ENCODE measurements at places on chromosomes 11 and 22.

DNA sequence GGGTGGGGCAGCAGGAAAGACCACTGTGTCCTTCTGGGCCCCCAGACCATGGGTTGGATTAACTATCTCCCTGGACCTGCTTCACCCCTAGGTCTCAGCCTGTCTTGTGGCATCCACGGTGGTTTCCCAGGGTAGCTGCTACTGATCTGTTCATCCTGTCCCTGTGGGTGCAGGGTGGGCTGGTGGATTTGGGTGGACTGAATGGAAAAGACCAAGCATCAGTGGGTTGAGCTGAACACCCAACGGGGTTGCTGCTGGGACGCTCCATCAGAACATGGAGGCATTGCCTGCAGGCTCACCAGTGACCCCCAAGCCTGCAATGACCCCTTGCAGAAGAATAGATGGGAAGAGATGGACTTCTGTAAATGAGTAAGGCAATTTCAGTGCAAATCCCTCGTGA, 812.1 kb downstream of the TBC1D22A start:
- no peak for DNase-seq

GRCh38 chr11:132024587-132025295, 654.3 kb downstream of the NTM start:
- DNase-seq: no peak

GRCh38 chr11:126058105-126058874, 4.4 kb downstream of the CDON start:
- DNase-seq: no peak

- DNase-seq: no peak
These were observed 26.9 kb upstream of the GRAMD4 start for GRCh38 chr22:46593211-46593681.

DNA sequence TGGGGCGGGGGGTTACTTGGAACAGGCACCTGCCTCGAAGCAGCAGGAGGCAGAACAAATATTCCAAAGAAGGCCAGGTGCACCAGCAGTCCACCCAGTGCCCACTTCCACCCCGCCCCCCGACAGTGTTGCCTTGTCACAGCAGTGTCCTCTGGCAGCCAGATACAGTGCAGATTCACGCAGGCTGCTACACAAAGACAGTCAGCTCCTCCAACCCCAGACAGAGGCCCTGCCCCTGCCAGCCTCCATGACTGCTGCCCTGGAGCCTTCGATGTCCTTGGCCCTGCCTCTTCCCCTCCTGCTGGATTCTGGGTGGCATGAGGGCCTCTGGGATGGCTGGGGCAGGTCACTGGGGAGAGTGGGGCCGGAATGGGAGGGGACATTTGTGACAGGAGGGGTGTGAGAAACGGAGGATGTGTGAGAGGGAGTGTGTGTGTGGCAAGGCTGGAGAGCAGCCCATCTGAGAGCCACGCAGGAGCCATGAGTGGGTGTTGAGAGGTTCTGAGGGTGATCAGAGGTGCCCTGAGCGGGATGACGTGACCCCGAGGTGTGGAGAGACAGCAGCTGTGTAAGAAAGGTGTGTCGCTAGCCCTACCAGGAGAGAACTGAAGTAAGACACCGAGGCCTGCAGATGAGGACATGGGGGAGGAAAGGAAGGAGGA, 173.7 kb downstream of the CEP164 start:
- DNase-seq: no peak

DNA sequence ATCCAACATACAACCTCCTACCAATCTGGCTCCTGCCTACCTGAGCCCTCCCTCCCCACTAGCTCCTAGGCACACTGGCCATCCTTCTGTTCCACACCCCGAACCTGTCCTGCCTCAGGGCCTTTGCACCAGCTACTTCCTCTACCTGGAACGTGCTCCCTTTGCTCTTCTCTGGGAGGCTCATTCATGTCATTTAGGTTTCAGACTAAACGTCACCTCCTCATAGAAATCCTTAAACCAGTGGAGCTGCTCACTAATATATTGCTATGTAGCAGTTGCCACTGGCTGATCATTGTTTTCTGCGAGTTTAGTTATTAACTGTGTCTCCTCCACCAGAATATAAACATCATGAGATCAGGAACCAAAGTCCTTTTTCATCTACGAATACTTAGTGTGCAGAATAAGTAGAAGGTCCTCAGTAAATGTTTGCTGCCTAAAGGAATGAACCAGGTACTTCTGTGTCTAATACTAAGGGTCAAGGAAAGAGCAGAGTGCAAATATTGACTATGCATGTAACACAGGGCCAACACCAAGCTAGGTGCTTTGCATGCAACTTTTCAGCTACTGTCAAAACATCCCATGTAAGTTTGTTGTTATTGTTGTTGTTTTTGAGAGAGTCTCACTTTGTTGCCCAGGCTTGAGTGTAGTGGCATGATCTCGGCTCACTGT, 277.6 kb upstream of the SYN3 start:
- no peak for DNase-seq

- DNase-seq: no peak
These were observed 40.2 kb downstream of the TSPAN18 start for GRCh38 chr11:44766972-44767278.

GRCh38 chr22:45298934-45299505, 10.7 kb upstream of the FAM118A start:
- no peak for DNase-seq

GRCh38 chr11:115612046-115612730, 108.0 kb upstream of the CADM1 start:
- no peak for DNase-seq

GRCh38 chr11:76808996-76809395, 25.8 kb downstream of the TSKU start:
- no peak for DNase-seq

- no peak for DNase-seq
These were observed 79.2 kb downstream of the STIM1 start for GRCh38 chr11:3934658-3935057.

GRCh38 chr11:122030286-122030685, 85.7 kb downstream of the BLID start:
- no peak for DNase-seq

DNA sequence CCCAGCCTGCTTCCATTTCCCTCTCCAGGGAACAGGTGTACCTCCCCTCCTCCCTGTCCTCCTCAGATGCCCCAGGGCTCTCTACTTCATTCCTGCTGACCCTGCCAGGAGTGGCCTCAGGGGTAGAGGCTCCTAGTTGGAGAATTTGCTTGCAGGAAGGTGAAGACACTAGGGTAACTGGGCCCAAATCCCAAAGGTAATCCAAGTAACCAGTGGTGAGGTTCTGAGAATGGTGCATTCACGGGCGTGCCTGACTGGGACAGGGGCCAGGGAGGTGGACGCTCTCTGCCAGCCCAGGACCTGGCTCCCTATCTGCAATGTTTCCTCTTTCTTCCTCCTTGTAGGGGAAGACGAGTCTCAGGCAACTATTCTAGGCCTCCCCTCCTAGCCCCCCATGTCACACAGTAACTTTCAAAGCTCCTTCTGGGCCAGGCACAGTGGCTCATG, 2.9 kb downstream of the SLC35C1 start:
- no peak for DNase-seq

DNA sequence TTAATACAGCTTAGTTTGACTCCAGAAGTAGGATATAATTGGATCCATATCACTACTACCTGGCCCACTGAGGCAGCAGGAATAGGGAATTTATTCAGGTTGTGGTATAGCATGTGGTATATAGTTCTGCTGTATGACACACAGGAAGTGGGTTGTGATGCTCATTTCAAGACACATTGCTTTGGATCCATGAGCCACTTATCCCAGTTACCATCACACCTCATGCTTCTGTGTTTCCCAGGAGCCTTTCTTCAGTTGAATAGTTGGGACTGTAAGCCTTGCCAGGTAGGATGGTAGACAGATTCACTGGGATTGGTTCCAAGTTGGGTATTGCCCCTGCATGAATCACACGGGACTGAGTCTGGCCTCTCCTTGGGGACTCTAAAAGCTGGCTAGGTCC, 9.9 kb upstream of the SLC37A2 start:
- no peak for DNase-seq

DNA sequence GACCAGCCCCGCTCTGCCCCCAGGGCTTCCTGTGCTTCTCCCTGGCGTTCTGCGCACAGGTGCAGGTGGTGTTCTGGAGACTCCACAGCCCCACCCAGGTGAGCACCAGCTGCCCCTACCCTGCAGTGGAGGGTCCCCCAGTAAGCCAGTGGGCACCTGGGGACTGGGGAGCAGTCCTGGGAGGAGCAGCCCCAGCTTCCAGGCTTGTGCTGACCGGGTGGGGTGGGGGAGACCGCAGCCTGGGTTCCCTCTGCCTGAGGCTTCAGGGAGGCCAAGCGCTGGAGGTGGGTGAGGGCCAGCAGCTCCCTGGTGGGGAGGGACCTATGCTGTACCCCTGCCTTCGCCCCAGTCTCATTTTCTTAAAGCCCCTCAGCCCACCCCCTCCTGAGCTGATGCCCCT, 6.9 kb downstream of the TSPAN32 start:
- DNase-seq: no peak

GRCh38 chr11:34978236-34979191, 62.1 kb downstream of the PDHX start:
- no peak for DNase-seq

DNA sequence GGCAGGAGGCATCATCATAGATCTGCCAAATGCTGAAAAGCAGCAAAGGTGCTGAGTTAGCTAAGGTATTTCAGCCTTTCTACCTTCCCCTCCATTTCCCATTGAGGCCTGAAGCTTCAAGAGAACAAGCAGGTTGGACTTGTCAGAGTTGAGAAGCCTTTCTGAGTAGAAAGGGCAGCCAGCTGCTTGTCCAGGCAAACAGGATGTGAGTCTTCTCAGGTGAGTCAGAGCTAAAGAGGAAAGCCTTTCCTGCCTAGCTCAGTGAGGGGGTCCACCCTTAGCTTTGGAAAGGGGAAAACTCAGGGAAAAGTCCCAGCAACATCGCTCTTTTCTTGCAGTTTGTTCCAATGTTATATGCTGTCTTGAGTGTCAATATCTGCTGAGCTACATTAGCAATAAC, 13.2 kb upstream of the MPZL2 start:
- no peak for DNase-seq

GRCh38 chr11:35236667-35237003, 97.7 kb downstream of the CD44 start:
- no peak for DNase-seq

- DNase-seq: no peak
These were observed 123.4 kb upstream of the ARHGAP42 start for GRCh38 chr11:100563541-100564280.

DNA sequence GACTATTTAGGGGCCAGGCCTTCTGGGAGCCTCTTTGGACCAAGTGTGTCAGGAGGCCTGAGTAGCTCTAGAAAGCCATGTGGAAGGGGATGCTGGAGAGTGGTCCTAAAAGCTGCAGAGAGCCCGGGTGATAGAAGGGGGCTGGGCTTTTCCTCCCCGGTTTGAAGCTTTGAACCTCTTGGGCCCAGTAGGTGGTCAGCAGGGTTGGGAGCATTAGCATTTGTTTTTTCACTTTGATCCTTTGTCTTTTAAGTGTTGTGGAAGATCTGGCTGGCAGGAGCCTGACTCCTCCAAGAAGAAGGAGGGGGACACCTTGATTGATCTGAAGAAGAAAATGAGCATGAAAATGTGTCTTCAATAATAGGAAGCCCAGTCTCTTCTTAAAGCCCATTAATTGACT, 596.6 kb downstream of the INSC start:
- no peak for DNase-seq

- no peak for DNase-seq
These were observed 80.7 kb upstream of the MPPED2 start for GRCh38 chr11:30666817-30667216.

DNA sequence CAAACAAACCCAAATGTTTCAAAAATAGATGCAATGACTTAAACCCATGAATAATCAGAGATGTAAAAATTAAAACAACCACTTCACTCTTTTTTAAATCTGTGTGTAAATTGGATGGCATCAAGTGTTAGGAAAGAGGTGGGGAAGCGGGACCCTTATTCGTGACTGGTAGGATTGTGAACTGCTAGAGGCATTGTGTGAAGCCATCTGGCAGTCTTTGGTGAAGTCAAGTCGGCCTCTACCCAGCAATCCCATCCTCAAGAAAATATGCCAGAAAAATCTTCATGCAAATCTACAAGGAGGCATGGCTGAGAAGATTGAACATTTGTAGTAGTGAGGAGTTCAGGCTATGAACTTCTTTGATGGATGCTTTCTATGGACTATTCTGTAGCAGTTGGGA, 114.6 kb upstream of the C11orf87 start:
- DNase-seq: no peak

DNA sequence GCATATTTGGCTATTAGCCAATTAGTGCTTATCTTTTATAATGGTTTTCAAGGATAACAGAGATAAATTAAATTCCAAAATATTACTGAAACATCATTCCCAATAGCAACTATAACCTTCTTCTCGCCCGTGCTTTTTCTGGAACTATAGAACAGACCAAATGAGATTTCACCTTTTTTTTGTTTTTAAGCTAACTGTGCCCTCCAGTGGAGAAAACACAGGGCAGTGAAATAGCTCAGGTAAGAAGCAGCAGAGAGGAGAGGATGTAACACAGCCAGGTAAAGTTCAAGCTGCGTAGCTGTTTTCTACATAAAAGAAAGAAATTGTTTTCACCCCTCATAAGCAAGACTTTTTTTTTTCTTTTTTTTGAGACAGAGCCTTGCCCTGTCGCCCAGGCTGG, 28.2 kb downstream of the HSD17B12 start:
- no peak for DNase-seq

- DNase-seq: no peak
These were observed 123.6 kb downstream of the CCDC34 start for GRCh38 chr11:27239305-27239942.

GRCh38 chr11:11735586-11735985, 106.2 kb upstream of the USP47 start:
- DNase-seq: no peak

DNA sequence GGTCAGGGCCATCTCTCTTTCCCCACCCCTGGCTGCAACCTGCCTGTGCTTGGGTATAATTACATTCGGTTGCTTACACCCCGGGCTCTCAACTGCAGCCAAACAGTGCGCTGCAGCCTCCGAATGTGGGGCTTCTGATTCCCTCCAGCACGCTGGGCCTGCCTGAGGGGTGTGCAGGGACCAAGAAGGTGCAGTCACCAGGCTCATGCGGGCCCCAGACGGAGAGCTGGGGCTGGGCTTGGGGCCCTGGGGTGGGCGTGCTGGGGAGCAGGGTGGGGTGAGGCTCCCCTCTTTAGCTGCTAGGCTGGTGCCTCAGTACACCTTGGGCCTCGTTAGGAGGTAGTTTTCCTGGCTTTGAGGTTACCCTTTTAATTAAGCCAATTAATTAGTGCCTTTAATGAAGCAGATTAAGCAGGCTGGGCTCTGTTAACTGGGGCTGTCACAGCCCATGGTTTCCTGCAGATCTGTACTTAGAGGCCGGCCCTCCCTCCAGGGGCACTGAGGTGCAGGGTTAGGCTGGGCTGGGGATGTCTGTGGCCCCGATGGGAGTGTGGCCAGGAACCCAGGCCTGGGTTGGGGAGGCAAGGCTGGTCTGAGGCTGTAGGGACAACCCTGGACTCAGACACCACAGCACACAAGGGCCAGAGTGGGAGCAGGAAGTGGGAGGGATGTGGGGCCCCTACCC, 17.3 kb downstream of the FLRT1 start:
- no peak for DNase-seq

DNA sequence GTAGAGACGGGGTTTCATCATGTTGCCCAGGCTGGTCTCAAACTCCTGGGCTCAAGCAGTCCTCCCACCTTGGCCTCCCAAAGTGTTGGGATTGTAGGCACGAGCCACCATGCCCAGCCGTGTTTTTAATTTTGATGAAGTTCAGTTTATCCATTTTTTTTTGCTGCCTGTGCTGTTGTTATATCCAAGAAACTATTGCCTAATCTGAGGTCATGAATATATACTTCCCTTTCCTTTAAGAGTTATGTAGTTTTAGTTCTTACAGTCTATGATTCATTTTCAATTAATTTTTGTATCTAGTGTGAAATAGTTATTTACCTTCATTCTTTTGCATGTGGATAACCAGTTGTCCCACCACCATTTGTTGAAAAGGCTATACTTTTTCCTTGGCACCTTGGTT, 50.3 kb upstream of the SORL1-AS1 start:
- DNase-seq: no peak

GRCh38 chr11:96424693-96425092, 34.9 kb downstream of the JRKL start:
- DNase-seq: no peak
